ENCODE measurements at places on chromosomes 1 and 21.
A peak's percentile ranks its signal among the peaks of the same experiment; 100 is the strongest.

- DNase-seq = no peak
These were observed 34.5 kb upstream of the ATP2B4 start for GRCh38 chr1:203592156-203592555.

DNA sequence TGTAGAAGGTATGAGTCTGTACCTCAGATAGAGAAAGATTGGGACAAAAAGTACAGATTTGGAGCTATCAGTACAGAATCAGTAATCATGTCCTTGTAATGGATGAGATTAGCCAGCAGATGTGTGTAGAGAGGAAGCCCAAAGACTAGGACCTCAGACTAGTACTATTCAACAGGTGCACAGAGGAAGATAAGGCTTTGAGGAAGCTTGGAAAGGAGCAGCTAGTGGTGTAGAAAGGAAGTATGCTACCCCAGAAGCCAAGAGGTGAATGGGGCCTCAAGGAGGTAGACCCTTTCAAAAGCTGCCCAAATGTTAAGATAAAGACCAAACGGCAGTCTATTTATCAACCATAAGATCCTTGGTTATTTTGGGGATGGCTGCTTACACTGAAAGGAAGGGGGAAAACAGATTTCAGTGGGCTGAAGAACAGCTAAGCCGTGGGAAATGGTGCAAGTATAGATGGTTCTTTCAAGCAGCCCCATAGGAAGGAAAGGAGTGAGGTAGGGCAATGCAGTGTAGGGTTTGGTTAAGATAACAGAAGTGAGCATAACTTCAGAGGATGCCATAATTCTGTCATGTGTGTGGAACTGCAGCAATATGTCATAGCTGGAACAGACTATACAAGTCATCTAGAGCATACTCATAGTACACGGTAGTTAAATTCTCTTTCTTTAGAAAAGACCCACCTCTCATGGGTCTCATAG, 221.7 kb downstream of the HHIPL2 start:
- DNase-seq = no peak

DNA sequence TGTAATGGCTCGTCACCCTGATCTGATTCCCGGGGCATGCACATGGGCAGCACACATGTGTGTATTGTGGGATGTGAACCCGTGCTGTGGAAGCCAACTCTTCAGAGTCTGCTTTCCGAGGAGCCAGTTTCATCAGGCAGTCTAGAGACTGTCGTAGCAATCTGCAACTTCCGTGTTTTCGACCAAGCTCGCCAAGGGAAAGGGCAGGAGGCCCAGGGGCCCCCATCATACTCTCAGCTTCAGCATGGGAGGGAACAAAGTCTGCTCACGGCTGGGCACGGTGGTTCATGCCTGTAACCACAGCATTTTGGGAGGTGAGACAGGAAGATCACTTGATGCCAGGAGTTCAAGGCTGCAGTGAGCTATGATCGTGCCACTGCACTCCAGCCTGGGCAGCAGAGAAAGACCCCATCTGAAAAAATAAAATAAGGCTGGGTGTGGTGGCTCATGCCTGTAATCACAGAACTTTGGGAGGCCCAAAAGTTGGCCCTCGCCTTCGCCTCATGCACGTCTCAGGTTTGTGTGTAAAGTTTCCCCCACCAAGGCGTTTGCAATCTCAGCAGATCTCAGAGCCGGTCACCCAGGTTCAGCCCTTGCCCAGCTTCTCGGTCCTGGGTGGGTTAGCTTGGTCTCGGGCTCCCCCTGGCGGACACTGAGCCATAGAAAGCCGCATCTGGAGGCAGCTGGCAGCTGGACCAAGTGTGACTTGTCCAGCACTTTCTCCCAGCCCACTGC, 48.5 kb upstream of the SLC25A33 start:
- peak; percentile 8 for DNase-seq

DNA sequence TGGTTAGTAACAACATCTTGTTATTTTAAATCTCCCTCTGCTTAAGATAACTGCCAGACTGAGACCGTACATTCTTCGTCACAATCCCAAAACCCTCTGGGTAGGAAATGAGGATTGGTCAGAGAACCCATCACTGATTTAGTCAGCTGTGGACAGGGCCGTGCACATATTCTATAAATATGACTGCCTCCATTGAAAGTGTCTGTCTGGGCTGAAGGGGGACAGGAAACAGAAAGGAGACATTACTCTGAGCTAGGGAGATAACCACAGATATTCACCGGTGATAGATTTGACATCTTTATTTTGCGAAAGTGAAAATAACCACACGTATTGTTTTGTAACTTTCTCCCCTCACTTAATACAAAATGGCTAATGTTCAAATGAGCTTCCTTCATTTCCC, 36.9 kb upstream of the ST6GALNAC5 start:
- DNase-seq = no peak

DNA sequence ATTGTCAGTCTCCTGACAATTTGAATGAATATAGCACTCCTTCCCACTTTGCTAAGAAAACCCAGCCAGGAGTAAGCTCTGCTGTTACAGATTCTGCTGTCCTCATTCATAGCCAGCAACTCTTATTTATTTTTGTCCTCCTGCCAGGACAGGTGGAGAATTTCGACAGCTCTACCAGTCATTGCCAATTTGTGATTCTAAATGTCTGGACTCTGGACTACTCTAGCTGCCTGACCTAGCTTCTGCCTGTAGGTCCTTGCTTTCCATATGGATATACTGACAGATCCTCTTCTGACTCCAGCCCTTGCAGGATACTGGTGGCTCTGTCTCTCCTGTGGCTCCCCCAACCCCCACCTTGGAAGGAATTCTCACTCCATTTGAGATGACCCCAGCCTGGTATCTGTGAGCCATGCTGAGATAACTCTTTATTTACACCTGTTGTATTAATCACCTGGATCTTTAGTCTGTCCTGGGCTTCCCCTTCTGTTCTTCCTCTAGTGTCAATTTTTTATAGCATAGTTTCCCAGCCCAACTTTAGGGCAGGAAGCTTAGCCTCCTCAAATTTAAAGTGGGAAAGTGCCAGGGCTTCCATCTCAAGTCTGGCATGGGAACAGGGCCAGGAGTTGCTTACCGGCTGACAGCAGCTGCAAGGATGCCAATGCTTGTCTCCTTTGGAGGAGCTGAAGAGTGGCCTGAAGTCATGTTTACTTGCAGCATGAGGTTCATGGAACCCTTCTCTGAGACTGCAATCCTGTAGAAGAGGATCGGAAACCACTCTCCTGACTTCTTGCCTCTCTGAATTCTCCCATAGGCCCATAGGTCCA, 6.7 kb downstream of the PM20D1 start:
- DNase-seq = no peak

DNA sequence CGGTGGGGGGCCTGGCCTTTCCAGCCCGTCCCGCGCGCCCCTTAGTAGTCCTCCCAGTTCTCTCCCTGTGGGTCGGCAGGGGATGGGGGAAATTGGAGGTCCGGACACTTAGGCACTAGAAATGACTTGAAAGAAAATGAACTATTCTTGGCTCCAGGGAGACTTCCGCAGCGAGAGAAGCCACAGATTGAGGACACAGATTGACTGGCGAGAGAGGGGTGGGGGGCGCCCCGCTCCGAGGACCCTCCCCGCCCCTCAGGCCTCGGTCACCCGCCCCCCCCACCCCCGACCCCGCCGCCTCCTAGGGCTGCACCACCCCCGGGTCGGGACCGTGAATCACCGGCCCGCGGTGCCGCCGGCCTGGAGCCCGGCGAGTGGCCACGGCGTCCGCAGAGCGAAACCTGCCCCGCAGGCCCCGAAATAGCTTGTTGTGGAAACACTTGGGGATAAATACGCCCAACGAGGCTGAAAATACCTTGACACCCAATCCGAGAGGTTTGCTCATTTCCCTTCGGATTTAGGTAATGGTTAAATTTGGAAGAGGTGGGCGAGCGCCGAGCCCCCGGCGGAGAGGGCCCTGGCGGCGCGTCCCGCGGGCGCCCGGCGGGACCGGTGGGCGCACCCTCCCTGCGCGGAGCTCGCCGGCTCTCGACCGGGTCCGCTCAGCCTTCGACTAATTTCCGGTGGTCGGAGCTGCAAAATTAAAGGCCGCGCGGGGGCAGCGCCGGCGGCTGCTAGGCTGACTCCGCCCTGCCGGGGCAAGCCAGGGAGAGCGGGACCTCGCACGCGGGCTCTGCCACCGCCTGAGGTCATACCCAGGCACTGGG, at the start of gene GFI1:
Gene GFI1, minus strand, starts transcription at position 675 of the 827 bp plus-strand sequence. CDS start 3,438 bp downstream, outside the sequence.
- no peak for DNase-seq

DNA sequence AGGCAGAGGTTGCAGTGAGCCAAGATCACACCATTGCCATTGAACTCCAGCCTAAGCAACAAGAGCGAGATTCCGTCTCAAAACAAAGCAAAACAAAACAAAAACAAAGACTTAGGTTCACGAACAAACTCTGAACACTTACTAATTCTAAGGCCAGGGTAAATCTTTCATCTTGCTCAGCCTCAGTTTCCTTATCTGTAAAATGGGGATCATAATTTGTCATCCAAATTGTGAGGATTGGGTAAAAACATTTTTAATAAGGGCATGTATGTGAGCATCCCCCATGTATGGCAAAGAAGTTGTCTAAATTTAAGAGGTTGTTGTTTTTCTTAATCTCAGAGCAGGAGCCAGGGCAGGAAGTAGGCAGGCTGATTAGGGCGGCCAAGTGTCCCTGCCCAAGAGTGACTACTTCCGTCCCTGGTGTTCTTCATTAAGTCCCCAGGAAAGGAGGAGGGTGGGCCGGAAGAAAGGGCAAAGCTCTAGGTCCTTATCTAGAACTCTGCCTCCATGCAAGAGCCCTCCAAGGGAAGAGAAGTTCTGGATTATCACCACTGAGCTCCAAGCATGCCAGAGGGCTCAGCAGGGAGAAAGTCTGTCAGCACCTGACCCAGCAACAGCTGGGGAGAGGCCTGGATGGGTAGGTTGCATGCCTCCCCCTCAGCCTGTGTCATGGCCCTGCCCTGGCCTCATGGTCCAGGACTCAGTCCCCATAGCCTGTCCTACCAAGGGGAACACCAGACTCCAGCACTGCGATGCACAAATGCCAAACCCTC, 49.9 kb upstream of the CLIC4 start:
- DNase-seq = no peak

- no peak for DNase-seq
These were observed 43.3 kb downstream of the POU2F1 start for GRCh38 chr1:167263819-167264464.

DNA sequence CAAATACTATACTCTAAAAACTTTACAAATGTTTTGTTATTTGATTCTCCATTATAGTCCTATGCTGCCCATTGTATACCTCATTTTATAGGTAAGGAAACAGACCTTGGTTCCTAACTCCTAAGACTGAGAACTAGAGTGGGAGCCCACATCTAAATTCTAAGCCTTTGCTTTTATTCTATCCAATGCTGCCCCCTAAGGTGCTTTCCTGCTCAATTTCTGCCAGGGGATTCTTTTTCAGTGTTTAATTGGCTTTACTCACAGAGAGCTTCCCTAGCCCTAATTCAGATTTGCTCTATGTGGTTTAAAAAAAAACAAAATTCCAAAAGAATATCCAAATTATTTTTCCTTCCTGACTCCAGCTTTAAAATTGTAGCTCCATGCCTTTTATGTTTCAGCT, 64.5 kb downstream of the KIF14 start:
- no peak for DNase-seq

DNA sequence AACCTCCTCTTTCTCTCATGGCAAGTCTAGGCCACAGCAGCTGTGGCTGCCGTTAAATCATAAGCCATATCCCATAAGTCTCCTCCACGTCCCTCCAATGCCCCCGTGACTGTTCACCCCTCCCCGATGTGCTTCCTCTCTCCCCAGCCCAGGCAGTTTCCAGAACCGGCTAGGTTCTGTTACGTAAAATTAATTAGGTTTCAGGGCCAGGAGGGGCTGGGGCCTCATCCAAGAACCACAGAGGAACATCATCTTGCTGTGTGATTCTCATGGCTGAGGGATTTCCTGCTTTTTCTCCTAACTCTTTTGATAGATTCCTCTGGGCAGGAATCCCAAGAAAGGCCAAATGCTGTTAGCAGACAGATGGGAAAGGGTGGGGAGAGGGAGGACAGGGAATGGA, 141.8 kb upstream of the AJAP1 start:
- no peak for DNase-seq

Measured in GM04503 (cell line).